ENCODE measurements at places on chromosomes 1 and 21.

- DNase-seq = no peak
These were observed 566.8 kb upstream of the USP24 start for GRCh38 chr1:55781944-55782482.

DNA sequence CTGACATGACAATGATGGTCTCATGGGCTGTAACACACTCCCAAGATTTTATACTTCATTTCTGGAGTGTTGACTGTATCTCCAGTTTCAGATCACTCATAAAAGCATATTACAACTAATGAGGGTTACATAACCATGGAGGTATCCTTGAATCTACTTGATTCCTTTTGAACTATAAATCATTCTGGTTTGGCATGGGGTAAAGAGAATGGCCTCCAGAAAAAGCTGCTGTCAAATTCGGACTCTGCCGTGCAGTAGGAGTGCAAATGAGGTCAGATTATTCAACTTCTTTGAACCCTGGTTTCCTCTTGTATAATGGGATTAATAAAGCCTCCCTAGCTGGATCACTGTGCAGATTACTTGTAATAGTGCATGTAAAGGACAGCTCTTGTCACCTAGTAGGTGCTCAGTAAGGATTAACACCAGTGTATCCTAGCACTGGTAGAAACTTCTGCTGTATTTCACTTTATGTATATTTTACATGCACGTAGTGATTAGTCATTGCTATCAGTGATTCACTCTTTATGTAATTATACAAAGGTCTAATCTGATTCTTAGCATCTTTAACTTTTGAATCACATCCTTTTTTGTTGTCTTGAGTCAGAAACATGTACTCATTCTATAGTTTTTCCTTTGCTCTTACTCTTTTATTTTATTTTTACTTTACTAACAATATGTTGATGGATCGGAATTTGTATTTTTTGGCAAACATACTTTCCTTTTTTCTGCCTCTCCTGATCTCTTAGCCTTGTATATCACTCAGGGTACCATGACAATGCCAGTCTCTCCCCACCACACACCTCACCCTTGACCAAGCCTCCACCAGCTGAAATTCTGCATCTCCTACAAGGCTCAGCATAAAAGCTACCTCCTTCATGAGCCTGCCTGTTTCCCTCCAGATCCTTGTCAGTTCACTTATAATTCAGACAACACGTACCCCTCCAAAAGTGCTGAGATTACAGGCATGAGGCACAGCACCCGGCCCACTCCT is 3.2 kb downstream of the LRRC8C start:
- DNase-seq = no peak

GRCh38 chr1:17772615-17773212 is 17.6 kb downstream of the ACTL8 start:
- no peak for DNase-seq

DNA sequence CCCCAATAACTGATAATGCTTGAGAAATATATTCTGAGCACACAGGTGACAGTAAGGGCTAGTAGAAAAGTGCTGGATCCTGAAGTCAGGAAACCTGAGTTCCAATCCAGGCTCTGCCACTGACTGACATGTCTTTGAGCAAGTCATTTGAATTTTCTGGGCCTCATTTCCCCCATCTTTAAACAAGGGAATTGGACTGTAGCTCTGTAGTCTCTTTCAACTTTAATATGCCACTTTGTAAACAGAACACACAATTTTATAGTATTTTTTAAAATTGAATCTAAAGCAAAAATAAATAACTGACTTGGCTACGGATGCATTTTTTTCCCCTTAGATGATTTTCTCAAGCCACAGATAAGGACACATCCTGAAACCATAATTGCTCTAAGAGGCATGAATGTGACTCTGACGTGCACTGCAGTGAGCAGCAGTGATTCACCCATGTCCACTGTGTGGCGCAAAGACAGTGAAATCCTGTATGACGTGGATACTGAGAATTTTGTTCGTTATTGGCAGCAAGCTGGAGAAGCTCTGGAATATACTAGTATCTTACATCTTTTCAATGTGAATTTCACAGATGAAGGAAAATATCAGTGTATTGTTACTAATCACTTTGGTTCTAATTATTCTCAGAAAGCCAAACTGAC is 37.0 kb downstream of the LRIG2 start:
- DNase-seq = no peak

DNA sequence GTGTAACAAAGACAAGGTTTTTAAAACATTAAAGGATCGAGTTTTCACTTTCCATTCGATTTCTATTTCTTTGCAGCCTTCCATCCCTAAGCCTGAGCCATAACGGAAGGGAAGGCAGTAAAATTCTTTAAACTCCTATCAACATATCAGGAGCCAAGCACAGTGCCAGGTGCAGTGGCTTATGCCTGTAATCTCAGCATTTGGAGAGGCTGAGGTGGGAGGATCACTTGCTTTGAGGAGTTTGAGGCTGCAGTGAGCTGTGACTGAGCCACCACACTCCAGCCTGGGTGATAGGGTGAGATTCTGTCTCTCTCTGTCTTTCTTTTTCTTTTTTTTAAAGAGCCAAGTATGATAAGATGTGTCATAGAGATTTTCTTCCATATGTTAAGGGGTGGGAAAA is 217.5 kb upstream of the GREM2 start:
- no peak for DNase-seq

DNA sequence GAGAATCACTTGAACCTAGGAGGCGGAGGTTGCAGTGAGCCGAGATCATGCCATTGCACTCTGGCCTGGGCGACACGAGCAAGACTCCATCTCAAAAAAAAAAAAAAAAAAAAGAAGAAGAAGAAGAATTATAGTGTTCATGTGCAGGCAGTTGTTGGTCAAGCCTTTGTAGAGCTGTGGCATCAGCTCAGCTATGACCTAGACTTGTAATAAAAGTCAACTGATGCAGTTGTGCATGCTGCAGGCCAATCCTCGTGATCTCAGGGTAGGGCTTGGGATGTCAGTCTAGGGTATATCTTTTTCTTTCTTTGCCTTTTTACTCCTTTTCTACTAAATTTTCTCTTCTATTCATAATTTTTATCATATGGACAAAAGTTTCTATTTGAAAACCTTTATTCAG is 76.2 kb downstream of the C1orf21 start:
- DNase-seq = no peak

DNA sequence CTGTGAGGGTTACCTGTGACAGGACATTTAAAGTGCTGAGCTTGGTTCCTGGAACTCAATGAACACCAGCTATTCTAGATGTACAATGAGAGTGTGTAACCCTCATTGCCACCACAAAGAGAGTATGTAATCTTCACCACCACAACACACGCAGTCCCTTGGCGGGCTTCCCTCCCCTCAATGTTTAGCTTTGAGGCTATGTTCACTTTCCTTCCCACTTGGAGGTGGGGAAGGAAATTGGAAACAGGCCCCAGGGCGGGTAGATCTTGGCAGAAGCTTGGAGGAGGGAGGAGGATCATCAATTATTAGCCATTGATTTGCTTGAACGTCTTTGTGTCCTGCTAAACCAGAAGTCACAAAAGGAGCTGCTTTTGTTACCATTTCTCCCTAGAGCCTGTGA is 8.3 kb upstream of the COL16A1 start:
- DNase-seq = no peak

GRCh38 chr1:205147191-205147835 is 25.5 kb upstream of the RBBP5 start:
- DNase-seq = no peak

- DNase-seq = no peak
These were observed 151.1 kb downstream of the LYPLAL1 start for GRCh38 chr1:219324629-219325367.

- no peak for DNase-seq
These were observed 29.5 kb upstream of the PGM1 start for GRCh38 chr1:63563745-63564144.

- no peak for DNase-seq
These were observed 51.5 kb downstream of the PSMG1 start for GRCh38 chr21:39131791-39132190.

- no peak for DNase-seq
These were observed 32.2 kb downstream of the FAM177B start for GRCh38 chr1:222769181-222769580.

GRCh38 chr1:241614144-241614543 is 26.0 kb downstream of the CHML start:
- no peak for DNase-seq

DNA sequence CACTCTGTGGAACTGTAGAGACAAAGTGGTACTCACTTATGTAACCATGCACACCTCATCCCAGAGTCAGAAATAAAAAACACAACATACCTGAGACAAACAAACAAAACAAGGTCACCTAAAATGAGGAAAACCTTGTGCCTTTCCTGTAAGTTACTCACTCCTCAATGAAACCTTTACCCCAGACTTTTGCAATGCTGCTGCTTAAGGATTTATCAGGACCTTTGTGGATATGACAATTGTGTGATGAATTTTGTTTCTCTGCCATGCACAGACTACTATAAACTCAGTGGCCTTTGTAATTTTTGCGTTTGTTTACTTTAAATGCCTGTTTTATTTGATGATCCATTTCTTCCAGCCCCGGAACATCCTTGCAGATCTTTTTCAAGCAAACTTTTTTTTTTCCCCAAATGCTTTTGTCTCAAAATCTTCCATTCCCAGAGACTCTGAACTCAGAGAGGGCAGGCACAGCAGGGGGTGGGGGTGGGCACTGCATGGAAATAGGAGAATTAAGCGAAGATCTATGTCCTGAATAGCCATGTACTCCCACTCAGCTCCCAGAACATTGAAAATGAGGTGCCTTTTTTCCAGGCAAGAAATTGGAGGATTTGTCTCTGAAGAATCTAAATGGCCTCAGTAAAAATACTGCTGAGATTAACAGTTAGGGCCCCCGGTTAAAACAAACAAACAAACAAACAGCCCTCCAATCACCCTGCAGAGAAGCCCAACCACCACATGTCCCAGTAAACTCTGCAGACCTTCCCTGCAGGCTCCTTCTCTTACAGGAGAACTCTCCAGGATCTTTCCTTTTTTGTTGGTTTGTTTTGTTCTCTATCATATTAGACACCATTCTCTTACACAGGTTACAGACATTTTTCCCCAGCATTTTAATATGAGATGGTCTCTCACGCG is 22.6 kb upstream of the SIM2 start:
- no peak for DNase-seq

DNA sequence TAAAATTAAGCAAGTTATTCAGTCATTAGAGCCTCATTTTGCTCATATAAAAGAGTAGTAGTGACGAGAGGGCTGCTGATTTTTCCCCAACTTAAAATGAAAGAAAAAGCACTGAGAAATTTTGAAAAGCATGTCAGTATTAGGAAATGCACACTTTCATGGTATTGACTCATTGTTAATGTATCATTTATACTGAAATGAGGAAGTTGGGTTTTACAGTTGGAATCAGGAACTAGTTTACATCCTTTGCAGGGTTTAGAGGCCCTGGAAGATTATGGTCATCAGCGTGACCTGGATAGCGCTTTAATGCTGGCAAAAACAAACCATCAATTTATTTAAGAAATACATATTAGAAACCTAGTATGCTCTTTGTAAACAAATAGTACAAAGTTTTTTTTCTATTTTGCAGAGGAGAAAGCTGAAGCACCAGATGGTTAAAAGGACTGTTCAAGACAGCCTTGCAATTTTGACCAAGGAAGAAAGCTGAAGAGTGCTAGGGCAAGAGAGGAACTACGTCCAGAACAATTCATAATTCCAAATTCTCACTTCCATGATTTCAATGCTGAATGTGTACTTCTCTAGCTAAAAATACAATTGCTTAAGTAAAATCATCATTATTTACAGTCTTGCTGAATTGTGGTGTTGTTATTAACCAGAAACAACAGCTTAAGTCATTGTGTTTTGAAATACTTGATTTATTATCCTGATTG is 94.8 kb upstream of the SGIP1 start:
- DNase-seq = no peak

GRCh38 chr1:223780949-223781348 is 64.8 kb downstream of the TP53BP2 start:
- no peak for DNase-seq

- DNase-seq = no peak
These were observed 28.4 kb upstream of the CD2 start for GRCh38 chr1:116725798-116726197.

DNA sequence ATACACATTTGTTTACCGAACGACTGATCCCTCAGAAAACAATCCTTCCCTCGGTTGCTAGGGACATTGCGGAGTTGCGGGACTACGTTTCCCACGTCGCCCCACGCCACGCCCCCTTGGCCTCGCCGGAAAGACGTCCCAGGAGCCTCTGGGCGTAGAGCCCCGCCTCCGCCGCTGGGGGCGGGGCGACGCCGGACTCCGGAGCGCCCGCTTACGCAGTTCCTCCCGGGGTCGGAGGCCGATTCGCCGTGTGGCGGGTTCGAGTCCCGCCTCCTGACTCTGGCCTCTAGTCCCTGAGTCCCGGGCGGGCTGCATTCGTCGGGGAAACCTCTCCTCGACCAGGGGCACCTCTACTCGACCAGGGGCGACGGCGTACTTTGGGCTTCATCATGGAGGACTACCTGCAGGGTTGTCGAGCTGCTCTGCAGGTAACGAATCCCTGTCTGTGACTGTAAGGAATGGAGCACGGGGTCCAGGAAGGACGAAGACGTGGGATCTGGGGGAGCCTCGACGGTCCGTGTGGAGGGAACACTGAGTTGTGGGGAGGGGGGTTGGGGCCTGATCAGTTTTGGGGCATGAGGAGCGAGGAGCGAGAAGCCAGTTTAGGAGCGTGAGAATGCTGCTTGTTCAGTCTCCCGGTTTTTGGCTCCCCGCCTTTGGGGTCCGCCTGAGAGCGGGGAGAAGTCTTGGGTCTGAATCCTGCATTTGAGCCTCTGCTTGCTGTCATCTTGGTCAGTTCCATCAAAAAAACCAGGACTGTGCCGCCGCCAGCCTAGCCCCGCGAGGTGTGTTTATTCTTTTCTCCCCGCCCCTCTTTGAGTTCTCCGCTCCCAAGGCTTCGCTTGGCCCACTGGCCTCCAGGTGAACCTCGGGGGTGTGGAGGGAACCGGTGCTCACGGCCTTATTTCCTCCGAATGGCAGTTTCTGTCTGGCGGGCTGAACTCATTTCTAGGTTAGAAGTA is at the start of gene PRUNE1:
TSS of gene PRUNE1 (plus strand) at position 206 of the 962 bp plus-strand sequence. CDS start at position 390, 184 bp downstream.
- DNase-seq = peak; percentile 99

- no peak for DNase-seq
These were observed 102.9 kb downstream of the AHCTF1 start for GRCh38 chr1:246828818-246829217.

DNA sequence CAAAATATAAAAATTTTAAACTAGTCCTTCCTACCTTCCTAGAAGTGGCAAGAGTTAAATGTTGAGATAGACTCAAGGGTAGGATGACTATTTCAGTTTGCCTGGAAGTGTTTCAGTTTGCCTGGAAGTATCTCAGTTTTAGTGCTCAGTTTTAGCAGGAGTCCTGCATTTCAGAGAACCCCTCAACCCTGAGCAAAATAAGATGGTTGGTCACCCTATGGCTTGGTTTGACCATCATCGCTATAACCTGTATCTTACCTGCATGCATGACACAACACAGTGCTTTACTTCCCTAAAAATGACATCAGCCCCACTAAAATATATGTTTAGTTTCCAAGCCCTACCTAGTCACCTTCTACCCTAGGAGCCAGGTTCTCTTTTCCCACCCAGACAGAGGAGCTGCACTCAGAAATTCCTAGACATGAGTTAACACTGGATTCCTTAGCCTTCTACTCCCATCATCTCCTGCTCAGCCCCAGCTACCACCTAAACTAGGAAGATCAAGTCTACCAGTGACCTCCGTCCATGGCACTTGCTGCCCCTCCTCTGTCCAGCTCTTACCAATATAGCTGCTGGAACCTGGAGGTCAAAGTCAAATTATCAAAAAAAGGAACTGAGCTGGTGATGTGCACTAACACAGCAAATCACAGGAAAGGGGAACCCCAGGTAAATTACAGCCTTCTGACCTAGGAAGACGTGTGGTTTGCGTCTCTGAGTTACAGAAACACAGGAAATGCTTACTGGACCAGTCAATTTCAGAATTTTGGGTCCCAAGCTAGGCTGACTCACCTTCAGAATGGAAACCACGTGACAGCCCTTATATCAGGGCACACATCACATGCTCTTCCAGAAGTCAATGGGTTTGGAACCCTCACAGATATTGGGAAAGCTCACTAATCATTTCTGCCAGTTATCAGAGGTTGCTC is 2.2 kb upstream of the G0S2 start:
- no peak for DNase-seq
